ENCODE measurements at places on chromosomes 7 and 10.

DNA sequence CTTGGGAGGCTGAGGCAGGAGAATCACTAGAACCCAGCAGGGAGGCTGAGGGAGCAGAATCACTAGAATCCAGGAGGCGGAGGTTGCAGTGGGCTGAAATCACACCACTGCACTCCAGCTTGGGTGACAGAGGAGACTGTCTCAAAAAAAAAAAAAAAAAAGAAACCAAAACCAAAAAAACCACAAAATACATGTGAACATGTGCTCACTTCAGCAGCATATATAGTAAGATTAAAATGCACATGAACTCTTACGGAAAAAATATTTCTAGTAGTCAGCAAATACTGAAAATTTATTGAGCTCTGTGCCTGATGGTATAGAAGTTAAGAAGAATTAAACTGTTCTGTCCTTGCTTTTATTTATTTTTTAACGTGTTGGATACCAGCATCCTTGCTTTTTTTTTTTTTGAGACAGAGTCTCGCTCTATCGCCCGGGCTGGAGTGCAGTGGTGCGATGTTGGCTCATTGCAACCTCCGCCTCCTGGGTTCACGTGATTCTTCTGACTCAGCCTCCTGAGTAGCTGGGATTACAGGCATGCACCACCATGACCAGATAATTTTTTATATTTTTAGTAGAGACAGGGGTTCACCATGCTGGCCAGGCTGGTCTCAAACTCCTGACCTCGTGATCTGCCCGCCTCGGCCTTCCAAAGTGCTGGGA is 9.6 kb upstream of the ZNF487 start:
- no peak for DNase-seq

- DNase-seq: no peak
Observed at GRCh38 chr7:1357601-1358271, 101.5 kb downstream of the MICALL2 start.

- no peak for DNase-seq
Observed at GRCh38 chr7:67690700-67691099, 694.1 kb downstream of the TYW1 start.

GRCh38 chr7:75743455-75743859 is 4.7 kb upstream of the HIP1 start:
- DNase-seq: no peak

DNA sequence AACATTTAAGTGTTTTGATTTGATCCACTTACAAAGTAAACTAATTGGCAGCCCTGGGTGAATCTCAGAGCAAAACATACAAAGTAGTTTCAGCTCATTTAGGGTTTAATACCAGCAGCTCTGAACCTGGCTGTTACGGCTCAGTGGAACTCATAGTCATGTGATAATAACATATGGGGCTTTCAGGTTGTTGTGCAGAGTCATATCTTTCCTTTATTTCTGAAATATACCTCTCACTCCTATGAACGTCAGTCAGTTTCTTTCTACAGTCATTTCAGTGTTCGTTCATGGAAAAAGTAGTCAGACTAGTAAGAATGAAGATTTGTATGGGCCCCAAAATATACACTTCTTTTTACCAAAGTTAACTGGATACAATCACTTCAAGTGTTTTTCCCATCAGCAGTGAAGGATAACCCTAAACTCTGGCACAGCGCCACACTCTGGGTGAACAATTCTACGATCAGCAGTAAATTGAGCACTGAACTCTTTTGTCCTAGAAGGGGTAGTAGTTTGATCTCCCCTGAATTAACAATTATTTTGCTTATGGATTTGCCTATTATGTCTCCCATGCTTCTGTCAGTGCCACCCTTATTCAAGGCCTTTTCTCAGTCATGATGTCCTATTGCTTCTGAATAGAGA is 218.6 kb downstream of the THSD7A start:
- no peak for DNase-seq
